ENCODE measurements at places on chromosomes 7 and 10. TPM values are rescaled to one million over a fixed set of nuclear protein-coding genes. Genes with fewer than 3 reads are reported as not detected.

SFRP4 gene
- not detected for total RNA-seq

AMPH gene
- total RNA-seq, result not detected

DNA sequence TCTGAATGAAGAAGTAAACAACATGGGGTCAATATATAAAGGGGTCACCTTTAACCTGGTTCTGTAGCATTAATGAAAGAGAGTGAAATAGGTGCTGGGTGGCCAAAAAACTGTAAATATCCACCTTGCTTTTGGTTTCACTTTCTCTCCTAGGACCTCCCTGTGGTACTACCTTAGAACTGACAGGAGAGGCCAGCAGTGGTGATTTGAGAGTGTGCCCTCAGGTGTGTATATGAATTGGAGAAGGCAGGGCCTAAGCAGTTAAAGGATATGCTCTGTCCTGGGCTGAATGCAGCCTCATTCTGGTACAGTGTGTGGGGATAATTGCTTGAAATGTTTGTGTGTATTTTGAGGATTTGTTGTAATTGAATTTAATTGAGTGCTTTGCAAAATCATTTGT, 62.0 kb downstream of the BBS9 start:
- no peaks in the 10 kb centered on the region for H3K27me3 ChIP-seq
- H3K36me3 ChIP-seq, result no peaks in the 10 kb centered on the region
- DNase-seq, result no peak
- H3K4me1 ChIP-seq, result peaks cover 2% of the 10 kb centered on the region
- H3K27ac ChIP-seq, result peak overlapping the region; percentile 15
- no peak overlapping the region for H3K4me3 ChIP-seq

GRCh38 chr7:4331711-4332110, 350.4 kb upstream of the FOXK1 start:
- no peaks in the 10 kb centered on the region for H3K27me3 ChIP-seq
- H3K36me3 ChIP-seq, result no peaks in the 10 kb centered on the region
- H3K4me1 ChIP-seq, result no peaks in the 10 kb centered on the region
- no peak overlapping the region for H3K27ac ChIP-seq
- H3K4me3 ChIP-seq, result no peak overlapping the region

DNA sequence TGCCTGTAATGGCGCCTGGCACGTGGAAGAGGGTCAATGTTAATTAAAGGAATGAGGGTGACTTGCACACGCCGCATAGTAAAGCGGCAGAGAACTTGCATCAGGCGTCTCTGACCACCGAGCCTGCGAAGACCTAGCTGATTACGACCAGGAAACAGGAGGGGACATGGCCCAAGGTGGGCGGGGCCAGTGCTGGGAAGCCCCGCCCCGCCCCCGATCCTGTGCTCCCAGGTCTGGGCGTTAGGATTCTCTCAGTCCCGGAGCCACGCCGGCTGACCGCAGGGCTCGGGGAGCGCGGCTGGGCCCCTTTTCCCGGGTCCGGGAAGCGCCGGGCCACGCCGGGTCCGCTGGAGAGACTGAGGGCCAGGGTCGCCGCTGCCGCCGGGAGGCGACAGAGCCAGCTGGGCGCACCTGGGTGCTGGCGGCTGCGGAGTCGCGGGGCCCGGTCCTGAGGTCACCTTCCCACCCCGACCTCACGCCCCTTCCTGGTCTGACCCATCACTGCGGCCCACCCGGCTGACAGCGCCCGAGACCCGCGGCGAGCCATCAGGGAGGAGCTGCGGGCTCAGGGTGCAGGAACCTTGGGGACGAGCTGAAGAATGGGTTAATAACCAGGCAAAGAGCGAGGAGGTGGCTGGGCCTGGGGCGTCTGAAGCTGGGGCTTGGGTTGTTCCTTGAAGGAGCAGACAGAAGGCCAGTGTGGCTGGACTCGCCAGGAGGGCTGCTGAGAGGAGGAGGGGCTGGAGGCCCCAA, 23.0 kb upstream of the GRID1 start:
- DNase-seq, result no peak
- H3K4me3 ChIP-seq, result peak overlapping the region; percentile 67
- no peak overlapping the region for H3K27ac ChIP-seq
